ENCODE measurements at places on chromosomes 3 and 15.

DNA sequence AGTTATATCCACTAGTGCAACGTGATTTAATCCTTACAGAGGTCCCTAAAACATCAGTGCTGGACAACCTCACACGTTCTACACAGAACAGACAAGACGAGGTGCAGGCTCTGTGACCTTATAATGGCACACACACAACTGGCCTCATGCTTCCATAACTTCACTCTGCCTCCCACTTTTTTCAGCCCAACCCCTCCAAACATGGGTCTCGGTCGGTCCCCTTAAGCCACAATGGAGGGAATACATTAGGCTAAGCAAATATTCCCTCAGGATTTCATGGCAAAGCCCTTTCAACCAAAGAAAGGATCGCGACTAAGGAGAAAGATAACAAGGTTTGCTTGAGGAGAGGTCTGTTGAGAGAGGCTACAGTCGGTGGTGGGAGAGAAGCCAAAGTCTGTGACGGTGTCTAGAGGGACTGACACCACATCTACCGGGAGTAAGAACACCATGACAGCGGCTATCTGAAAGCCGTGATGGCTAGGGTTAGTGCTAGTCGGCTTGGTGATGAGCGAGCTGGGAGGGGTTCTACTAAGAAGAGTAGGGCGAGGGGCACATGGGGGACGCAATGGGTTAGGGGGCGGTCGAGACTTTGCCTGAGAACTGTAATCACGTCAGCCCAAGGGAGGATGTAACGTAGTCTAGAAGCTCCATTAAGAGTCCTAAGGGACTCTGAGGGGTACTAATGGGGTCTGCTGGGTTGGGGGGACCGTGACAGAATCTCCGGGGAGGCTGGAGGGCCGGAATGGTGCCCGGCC, 1.0 kb downstream of the MYO9A start:
- no peak for DNase-seq

- no peak for DNase-seq
These were observed 19.2 kb upstream of the MEF2A start for GRCh38 chr15:99546441-99547100.

GRCh38 chr3:127694467-127695215, 21.9 kb downstream of the ABTB1 start:
- DNase-seq: peak; percentile 14

DNA sequence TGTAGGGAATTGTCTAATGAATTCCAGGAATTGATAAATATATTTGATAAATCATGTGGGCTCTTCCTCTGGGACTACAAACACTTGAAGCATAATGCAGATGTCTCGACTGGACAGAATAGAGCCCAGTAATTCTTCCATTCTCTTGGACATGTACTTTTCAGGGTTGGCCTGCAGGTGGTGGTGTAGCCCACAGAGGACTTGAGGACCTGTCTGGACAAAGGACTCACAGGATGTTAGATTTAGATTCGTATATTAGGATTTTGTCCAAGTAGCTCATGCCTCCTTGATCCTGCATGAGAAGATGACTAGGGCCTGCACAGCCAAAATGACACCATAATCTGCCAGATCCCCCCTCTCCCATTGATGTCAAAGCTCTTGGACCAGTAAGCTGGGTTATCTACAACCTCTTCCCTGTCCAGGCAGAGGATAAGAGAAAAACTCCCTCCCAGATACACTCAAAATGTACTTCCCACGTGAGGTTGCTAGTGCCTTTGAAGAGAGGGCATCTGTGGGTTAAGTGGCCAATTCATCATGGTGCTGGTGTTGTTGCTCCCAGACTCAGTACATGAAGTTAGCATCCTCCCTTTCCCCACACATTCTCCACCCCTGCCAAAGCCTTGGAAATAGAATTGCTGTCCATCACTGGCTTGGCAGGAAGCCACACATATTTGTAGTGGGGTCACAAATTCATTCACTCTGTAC, 88.6 kb upstream of the ZNF280D start:
- DNase-seq: no peak

- DNase-seq: no peak
These were observed 33.6 kb downstream of the TPM1 start for GRCh38 chr15:63075984-63076713.

DNA sequence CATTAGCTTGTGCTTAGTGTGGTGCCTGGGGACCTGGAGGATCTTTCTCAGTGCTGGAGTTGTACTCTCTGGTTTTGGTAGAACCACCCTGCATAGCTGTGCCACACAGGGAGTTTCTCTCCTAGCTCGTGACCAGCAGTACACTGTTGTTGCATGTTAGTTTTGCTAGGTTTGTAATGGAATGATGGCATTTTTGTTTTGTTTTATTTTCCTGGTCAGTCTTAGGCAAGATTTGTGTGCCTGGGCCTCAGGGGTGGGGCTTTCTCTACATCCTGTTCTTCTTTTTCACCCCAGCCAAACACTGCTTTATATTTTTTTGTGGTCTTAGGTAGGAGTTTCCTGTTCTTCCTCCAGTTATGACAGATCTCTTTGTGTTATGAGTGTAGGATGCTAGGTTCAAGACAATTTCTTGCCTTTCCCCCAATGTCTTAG, 534.5 kb upstream of the KCNMB2 start:
- no peak for DNase-seq

GRCh38 chr3:114404590-114404989, 110.8 kb downstream of the TIGIT start:
- no peak for DNase-seq

GRCh38 chr3:21673393-21673792, 77.6 kb downstream of the ZNF385D start:
- DNase-seq: no peak

DNA sequence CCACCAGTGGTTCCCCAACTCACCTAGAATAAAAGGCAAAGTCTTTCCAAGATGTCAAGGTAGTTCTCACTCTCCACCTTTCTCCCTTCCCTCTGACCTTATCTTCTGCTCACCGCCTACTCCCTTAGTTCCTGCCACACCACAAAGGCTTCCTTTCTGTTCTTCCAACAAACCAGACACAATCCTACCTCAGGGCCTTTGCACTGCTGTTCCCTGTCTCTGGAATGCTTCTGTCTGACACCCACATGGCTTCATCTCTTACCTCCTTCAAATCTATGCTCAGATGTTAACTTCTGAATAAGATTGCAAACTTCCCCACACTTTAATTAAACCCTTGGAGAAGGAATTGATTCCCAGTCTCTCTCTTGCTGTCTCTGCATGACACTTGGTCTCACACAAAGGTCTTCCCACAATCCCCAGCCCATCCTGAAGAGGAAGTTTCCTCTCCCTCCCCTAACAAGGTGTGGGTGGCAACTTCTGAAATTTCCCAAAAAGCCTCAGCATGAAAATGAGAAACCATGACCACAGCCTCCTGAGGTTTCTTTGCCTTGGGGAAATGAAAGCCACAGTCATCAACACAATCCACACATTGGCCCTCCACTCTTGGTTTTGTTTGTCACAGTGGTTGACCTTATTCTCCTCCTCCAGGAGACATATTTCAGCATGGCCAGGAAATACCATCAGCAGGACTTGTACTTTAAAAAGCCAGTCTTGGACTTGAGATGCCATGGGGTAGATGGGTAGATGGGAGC, 3.0 kb upstream of the RYK start:
- no peak for DNase-seq

DNA sequence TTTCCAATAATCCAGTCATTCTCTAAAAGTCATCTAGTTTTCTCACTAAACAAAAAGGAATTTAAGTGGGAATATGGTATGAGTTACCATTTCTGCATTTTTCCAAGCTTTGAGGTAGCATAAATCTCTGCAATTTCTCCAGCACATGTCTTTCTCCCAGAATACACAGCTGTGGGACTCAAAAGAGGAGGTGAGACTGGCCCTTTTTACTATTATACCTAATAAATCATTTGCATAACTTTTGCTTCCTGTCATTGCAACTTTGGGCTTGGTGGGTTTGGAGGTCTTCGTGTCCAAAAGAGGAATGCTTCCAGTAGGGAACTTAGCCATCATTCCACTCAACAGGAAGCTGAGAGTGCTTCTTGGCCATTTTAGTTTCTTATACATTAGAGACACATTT, 94.8 kb downstream of the FMN1 start:
- no peak for DNase-seq

DNA sequence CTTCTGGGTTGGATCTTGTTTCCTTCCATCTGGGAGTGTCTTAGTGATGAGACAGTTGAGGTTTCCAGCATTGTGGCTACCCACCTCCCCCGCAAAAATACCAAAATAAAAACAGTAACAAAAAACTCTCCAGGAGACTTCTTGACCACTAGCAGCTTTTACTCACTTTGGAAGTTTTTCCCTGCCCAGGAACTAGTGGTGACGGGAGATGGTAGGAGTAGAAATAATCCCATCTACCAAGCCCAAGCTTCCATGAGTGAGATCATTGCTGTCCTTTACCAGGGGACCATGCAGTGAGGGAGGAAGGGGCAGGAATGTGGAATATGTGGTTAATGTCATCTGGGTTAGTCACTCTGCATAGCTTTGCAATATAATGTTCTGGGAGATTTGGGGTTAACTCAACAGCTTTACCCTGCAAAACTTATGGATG, 187.7 kb downstream of the ITPR1 start:
- DNase-seq: no peak

DNA sequence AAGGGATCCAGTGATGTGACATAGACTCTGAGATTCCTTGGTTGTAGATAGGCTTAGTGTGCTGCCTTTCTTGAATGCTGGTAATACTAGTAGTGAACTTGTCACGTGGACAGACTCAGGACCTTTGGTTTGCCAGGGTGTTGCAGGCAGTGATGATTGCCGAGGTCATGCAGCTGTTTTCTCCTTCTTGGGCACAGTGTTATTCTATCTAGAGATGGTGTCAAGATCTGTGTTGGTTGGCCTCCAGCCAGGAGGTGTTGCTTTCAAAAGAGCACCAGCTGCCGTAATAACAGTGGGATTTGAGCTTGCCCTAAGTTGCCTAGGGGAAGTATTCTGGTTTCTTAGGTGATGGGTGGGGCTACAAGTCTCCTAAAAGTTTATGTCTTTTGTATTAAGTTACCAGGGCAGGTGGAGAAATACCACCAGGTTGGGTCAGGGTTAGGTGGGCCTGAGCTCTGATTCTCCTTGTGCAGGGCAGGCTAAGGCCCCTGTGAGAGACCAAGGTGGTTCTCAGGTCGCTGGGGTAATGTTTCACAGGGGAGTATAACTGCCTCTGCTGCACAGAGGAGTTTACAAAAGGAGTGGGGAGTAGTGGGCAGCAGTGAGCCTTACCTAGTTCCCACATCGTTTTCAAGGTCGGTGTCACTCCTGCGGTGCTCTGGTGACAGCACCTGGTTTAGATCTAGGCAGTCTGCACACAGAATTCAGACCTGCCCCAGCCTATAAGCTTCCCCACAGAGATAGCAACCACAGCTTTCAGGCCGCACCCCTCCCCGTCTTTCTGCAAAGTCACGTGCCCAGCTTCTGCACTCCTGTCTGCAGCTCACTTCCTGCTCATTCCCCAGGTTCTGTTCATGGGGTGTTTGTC, 350.3 kb downstream of the DOCK3 start:
- no peak for DNase-seq
